ENCODE measurements at places on chromosomes 13 and 19. TPM values are rescaled to one million over a fixed set of nuclear protein-coding genes. Genes with fewer than 3 reads are reported as not detected.

ODAD3 gene
- total RNA-seq = 1.0 TPM

NKG7 gene
- not detected for total RNA-seq

IGFL1 gene
- not detected for total RNA-seq

APLP1 gene
- 11.0 TPM for total RNA-seq

KCNC3 gene
- total RNA-seq = not detected

LRG1 gene
- total RNA-seq = not detected

MFSD12 gene
- total RNA-seq = 87.0 TPM

C1QTNF9B gene
- 0.95 TPM for total RNA-seq

RAB3A gene
- 3.2 TPM for total RNA-seq

ZC3H4 gene
- 8.4 TPM for total RNA-seq

SIGLEC6 gene
- not detected for total RNA-seq

SERTAD3 gene
- total RNA-seq = 21.0 TPM

LGALS7B gene
- 1.9 TPM for total RNA-seq

UNC13A gene
- total RNA-seq = 0.32 TPM

CBLC gene
- total RNA-seq = 0.09 TPM

ADGRL1 gene
- total RNA-seq = 3.8 TPM

ZSWIM9 gene
- total RNA-seq = 2.5 TPM

CEACAM1 gene
- not detected for total RNA-seq

CD70 gene
- total RNA-seq = 0.09 TPM

ZNF99 gene
- total RNA-seq = not detected

ZNF132 gene
- 10.4 TPM for total RNA-seq

IZUMO2 gene
- not detected for total RNA-seq

CYP4F2 gene
- total RNA-seq = not detected

NXNL1 gene
- not detected for total RNA-seq

WTIP gene
- total RNA-seq = 65.2 TPM

NPAS1 gene
- total RNA-seq = 0.47 TPM

TSHZ3 gene
- total RNA-seq = 4.2 TPM

PRKCG gene
- 0.17 TPM for total RNA-seq

WASF3 gene
- total RNA-seq = 11.2 TPM

SYNGR4 gene
- not detected for total RNA-seq

FOXO1 gene
- 0.26 TPM for total RNA-seq

BSPH1 gene
- total RNA-seq = not detected

FPR1 gene
- not detected for total RNA-seq

KLK15 gene
- not detected for total RNA-seq

KASH5 gene
- not detected for total RNA-seq

BBC3 gene
- total RNA-seq = 17.5 TPM

CXCL17 gene
- total RNA-seq = not detected

HPN gene
- 0.09 TPM for total RNA-seq

Data from bronchial smooth muscle cell (primary cell).